ENCODE measurements at places on chromosomes 16 and 17. TPM values are rescaled to one million over a fixed set of nuclear protein-coding genes. Genes with fewer than 3 reads are reported as not detected.

DNA sequence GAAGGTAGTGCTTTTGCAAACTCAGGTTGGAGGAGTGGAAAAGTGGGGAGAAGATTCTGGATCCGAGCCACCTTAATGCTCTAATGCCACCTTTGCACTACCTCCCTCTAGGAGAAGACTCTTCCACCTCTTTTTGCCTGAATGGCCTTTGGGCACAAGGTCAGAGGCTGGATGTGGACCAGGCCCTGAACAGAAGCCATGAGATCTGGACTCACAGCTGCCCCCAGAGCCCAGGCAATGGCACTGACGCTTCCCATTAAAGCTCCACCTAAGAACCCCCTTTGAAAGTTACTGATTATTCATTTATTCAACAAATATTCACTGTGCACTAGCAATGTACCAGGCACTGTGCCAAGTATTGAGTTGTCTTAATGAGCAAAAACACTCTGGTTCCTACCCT, 3.2 kb downstream of the SHBG start:
- no peak for DNase-seq

DNA sequence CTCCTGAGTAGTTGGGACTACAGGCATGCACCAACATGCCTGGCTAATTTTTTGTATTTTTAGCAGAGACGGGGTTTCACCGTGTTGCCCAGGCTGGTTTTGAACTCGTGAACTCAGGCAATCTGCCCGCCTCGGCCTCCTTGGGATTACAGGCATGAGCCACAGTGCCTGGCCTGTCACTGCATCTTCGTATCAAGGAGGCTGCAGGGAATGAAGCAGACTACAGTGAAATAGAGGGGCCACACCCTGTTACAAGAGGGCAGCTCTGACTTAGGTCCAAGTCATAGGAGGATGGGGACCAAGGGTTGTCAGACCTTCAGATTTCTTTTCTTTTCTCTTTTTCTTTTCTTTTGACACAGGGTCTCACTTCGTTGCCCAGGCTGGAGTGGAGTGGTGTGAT, 28.7 kb downstream of the FA2H start:
- no peak for DNase-seq

Gene SLC16A5
- total RNA-seq = 7.2 TPM

Gene FOXL1
- total RNA-seq = 0.32 TPM

Gene TXNDC17
- total RNA-seq = 47.2 TPM

Gene HOXB9
- not detected for total RNA-seq

Measured in left ventricle myocardium superior (tissue), 1 donor.